DND-41 (cell line): ENCODE measurements at places on chromosomes 12 and 14.

DNA sequence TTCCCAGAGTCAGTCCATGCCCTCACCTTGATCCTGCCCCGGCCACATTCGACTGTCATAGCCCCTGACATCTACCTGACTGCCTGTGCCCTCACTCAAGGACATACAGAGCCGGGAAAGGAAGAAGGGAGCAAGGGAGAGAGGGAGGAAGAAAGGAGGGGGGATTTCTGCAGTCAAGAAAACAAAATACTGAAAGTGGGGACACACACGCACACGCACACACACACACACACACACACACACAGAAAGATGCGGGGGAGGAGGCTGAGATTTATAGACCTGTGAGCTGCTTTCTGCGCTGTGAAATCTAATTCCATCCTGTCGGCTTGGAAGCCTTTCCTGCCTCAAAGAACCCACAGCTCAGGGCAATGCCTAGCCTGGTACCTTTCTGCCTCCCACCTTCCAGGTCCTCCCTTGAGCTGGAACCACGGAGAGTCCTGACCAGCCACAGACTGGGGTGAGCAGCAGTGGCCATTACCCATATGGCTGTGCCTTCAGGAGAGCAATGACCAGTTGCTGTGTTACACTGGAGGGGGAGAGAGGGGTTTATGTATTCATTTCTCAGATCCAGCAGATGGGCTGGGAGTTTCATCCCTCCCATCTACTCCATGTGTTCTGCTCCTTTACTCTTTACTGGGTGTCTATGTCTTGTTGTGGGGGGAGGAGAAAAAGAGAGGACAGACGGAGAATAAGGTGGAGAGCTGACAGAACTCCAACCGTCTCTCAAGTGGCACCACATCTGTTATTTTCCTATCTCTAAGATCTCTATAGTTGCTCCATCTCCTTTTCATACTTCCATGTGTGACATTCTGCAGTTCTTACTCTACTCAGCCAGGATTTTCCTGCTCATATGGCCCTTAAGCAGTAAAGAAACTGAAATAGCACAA is 12.9 kb downstream of the C14orf93 start:
- H3K27ac ChIP-seq: no peak overlapping the region
- no peak for DNase-seq
- H3K36me3 ChIP-seq: peaks cover 8% of the 10 kb centered on the region
- H3K27me3 ChIP-seq: no peaks in the 10 kb centered on the region
- H3K4me3 ChIP-seq: no peak overlapping the region

DNA sequence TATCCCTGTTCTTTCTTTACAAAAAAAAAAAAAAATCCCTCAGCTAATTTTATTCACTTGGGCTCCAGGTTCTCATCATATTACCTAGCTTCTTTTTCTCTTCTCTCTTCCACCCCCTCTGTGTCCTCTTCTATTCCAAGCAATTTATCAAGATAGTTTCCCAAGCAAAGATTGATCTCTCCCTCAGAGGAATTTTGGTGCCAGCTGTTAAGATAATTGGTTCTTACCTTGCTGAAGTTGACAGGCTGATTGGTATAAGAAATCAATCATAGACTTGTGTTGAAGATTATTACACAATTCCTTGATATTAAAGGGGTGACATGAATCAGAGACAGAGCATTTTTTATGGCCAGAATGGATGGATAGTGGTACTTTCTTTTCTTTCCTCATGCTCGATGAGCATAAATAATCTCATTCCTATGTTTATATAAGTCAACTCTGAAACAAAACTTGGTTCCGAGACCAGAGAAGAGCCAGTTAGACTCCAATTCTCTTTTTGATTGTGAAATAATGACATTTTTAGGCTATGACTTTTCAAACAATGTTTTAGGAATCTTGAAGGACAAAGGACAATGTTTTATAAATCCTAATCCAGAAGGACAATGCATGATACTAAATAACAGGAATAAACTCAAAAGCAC is 264.1 kb upstream of the PRKD1 start:
- H3K4me1 ChIP-seq: no peaks in the 10 kb centered on the region
- H3K27me3 ChIP-seq: no peaks in the 10 kb centered on the region
- no peaks in the 10 kb centered on the region for H3K36me3 ChIP-seq
- H3K27ac ChIP-seq: no peak overlapping the region
- H3K4me3 ChIP-seq: no peak overlapping the region

DNA sequence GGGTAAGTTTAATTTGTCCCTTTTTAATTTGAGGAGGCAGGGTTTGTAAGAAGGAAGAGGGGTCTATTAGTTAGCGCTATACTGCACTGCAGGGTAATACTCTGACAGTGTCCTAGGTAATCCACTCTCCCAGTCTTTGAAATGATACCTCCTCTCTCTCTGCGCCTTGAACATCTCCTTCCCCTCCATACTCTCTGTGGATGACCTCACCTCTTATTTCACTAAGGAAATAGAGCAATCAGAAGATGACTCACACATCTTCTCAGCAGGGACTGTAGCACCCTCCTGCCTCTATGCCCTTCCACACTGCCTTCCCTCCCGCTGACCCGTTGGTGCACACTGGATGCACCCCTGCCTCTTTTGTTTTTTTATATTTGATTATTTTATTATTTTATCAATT is 94.2 kb downstream of the GRIP1 start:
- no peaks in the 10 kb centered on the region for H3K4me1 ChIP-seq
- H3K4me3 ChIP-seq: no peak overlapping the region
- no peaks in the 10 kb centered on the region for H3K36me3 ChIP-seq
- H3K27ac ChIP-seq: no peak overlapping the region
- H3K27me3 ChIP-seq: no peaks in the 10 kb centered on the region

- no peaks in the 10 kb centered on the region for H3K4me1 ChIP-seq
- no peaks in the 10 kb centered on the region for H3K36me3 ChIP-seq
- DNase-seq: no peak
- H3K27ac ChIP-seq: no peak overlapping the region
These were observed 43.8 kb downstream of the SLC35F4 start for GRCh38 chr14:57822081-57822480.

DNA sequence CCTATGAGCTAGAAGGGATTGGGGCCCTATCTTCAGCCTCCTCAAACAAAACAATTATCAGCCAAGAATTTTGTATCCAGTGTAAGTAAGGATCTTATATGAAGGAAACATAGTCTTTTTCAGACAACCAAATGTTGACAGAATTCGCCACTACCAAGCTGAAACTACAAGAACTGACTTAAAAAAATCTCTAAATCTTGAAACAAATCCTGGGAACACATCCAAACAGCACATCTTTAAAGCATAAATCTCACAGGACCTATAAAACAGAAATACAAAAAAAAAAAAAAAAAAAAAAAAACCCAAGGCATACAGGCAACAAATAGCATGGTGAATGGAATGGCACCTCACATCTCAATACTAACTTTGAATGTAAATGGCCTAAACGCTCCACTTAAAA is 41.3 kb upstream of the LMNTD1 start:
- no peak overlapping the region for H3K27ac ChIP-seq
- no peaks in the 10 kb centered on the region for H3K36me3 ChIP-seq
- DNase-seq: no peak
- H3K4me3 ChIP-seq: no peak overlapping the region
- no peaks in the 10 kb centered on the region for H3K27me3 ChIP-seq

GRCh38 chr14:91241863-91242262 is 2.6 kb downstream of the GPR68 start:
- no peaks in the 10 kb centered on the region for H3K27me3 ChIP-seq
- no peak overlapping the region for H3K4me3 ChIP-seq

GRCh38 chr12:122062832-122063693 is 15.5 kb upstream of the MLXIP start:
- no peak for DNase-seq
- H3K27me3 ChIP-seq: no peaks in the 10 kb centered on the region
- peaks cover 38% of the 10 kb centered on the region for H3K36me3 ChIP-seq
- H3K4me1 ChIP-seq: no peaks in the 10 kb centered on the region

GRCh38 chr14:67004521-67004920 is 184.7 kb upstream of the GARIN2 start:
- H3K27ac ChIP-seq: no peak overlapping the region
- H3K27me3 ChIP-seq: no peaks in the 10 kb centered on the region
- H3K36me3 ChIP-seq: no peaks in the 10 kb centered on the region
- H3K4me1 ChIP-seq: peaks cover 10% of the 10 kb centered on the region

- no peak for DNase-seq
- H3K27me3 ChIP-seq: no peaks in the 10 kb centered on the region
- no peaks in the 10 kb centered on the region for H3K4me1 ChIP-seq
- peaks cover 61% of the 10 kb centered on the region for H3K36me3 ChIP-seq
These were observed 94.0 kb downstream of the ESR2 start for GRCh38 chr14:64200170-64200569.

DNA sequence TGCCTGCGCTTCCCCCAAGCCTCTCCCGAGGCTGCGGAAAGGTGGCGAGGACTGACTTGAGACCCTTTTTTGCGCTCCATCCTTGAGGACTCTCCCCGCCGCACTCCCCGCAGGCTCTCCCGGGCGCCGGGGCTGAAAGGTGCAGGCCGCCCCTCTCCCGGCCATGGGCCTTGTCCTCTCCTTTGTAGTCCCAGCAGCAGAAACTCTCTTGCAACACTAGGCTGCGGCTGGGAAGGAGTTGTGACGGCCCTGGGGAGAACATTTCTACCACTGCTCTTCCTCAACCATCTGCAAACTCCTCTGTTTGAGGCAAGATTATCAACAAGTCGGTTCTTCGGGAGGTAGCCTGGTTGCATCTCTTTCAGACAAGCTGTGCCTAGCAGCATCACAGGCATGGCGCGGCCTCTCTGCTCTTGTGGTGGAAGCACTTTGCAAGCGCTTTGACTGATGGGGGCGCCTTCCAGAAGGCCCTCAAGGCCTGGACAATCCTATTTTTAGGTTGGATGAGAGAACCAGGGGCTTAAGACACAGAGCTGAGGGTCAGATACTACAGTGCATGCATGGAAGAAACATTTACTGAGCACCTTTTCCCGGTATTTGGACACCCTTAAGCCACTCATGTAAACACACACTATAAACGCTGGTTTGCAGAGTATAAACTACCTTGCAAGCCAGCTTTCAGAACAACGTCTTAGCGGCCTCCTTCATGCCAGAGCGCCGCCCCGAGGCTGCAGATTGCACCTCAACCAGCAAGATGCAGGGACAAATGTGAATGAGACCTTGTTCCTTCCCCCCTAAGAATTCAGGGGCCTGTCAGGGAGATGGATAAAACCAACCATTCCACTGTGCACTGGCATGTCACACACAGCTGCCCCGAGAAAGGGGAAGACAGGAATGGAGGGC is 1.2 kb upstream of the PRIMA1 start:
- no peaks in the 10 kb centered on the region for H3K36me3 ChIP-seq
- H3K4me1 ChIP-seq: no peaks in the 10 kb centered on the region
- DNase-seq: no peak
- H3K4me3 ChIP-seq: no peak overlapping the region
- H3K27me3 ChIP-seq: no peaks in the 10 kb centered on the region
- H3K27ac ChIP-seq: no peak overlapping the region

DNA sequence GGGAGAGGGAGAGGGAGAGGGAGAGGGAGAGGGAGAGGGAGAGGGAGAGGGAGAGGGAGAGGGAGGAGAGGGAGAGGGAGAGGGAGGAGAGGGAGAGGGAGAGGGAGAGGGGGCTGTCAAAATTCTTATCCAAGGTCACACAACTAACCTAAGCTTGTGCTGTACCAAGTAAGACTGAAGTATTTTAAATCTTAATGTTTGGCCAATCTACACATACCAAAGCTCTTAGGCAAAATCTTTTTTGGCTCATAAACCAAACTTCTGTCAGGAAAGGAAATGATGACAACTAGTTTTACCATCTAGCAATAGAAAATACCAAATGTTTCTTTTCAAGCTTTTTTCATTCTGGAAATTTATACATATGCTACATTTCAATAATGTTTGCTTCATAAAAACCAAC is 33.8 kb downstream of the CCDC38 start:
- H3K36me3 ChIP-seq: no peaks in the 10 kb centered on the region
- DNase-seq: no peak
- no peaks in the 10 kb centered on the region for H3K4me1 ChIP-seq
- H3K27ac ChIP-seq: no peak overlapping the region
- no peaks in the 10 kb centered on the region for H3K27me3 ChIP-seq
- no peak overlapping the region for H3K4me3 ChIP-seq

DNA sequence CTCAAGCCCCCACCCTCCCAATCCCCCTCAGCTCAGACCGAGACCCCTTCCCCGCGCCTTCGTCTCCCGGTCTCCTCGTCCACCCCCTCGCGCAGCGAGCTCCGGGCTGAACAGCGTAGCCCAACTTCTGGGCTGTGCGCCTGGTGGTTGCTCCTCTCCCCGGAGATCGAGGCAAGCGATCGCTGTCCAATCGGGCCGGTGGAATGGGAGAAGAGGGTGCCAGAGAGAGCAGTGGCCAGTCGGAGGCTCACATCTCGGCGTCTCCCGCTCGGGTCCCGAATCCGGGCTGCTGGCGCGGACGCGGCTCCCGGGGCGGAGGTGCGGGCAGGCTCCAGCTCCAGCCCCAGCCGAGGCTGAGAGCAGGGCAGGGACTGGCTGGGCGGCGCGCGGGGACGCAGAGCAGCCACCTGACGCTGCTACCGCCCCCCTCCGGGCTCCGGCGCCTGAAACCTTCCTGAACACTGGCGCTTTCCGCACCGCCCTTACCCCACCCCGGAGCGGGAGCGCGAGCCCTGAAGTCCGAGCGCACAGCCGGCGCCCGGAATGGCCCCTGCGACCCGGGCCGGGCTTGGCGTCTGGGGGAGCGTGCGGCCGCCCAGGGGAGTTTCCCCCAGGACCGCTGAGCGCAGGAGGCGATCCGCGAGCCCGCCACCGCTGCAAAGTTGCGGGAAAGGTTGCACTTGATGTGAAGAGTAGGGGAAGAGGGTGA is 508 bp upstream of the KCNH5 start:
- no peak overlapping the region for H3K4me3 ChIP-seq
- H3K36me3 ChIP-seq: no peaks in the 10 kb centered on the region
- no peaks in the 10 kb centered on the region for H3K27me3 ChIP-seq
- no peaks in the 10 kb centered on the region for H3K4me1 ChIP-seq

GRCh38 chr12:544941-545635 is 85.3 kb downstream of the B4GALNT3 start:
- H3K4me3 ChIP-seq: no peak overlapping the region
- no peaks in the 10 kb centered on the region for H3K36me3 ChIP-seq
- H3K27ac ChIP-seq: no peak overlapping the region
- H3K27me3 ChIP-seq: peaks cover 9% of the 10 kb centered on the region
- no peak for DNase-seq
- H3K4me1 ChIP-seq: peaks cover 9% of the 10 kb centered on the region

DNA sequence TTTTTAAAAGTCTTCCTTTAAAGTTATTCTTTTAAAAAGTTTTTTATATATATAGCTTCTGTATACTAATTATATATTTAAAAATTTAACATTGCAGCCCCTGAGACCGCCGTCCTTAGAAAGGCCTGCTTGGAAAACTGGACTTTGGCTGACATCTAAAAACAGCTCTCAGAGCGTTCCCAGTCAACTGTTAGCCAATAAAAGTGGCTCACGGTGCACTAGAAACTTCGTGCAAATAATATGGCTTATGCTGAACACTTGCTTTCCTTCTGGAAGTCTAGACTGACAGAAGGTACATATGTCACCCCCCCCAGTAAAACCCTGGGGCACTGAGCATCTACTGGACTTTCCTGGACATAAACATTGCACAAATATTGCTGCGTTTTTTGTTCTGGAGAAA is 115.0 kb downstream of the KIF21A start:
- H3K4me3 ChIP-seq: no peak overlapping the region
- H3K36me3 ChIP-seq: no peaks in the 10 kb centered on the region
- H3K4me1 ChIP-seq: no peaks in the 10 kb centered on the region
- no peaks in the 10 kb centered on the region for H3K27me3 ChIP-seq
- H3K27ac ChIP-seq: no peak overlapping the region
- no peak for DNase-seq
